ENCODE measurements at places on chromosomes 6 and 20.

DNA sequence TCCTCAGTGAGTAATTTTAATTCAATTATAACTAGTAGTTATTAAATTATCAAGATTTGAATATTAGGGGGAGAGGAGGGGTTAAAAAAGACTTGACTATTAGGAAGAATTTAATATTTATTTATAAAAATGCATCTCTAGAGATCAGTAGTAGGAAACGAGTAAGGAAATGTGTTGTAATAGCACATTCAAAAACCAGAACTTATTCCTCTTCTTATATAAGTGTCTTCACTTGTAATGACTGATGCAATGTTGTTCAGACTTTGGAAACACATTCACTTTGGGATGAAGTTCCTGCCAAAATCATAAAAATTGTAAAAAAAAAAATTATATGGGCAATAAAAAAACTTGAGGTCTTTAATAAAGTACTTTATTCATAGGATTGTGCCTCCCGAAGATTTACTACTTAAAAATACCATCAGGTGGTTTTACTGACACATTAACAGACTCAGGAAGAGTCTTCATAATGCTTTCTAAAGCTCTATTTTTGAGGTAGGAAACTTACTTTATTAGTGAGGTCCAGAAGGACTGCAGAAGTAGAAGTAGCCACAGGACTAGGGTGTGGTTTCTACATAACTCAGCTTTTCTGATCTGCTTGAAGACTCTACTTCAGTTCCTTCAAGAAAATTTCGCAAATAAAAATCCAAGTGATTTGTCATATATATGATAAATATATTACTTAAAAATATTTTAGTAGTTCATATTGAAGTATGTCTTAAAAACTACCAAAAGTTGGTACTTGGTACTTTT is 59.8 kb downstream of the CCDC170 start:
- no peak for DNase-seq

- no peak for DNase-seq
Observed at GRCh38 chr6:131549811-131550210, 23.2 kb upstream of the ARG1 start.

- no peak for DNase-seq
Observed at GRCh38 chr6:85669735-85670194, 27.1 kb upstream of the SYNCRIP start.

GRCh38 chr6:14386668-14387067 is 269.1 kb downstream of the CD83 start:
- no peak for DNase-seq

- no peak for DNase-seq
Observed at GRCh38 chr6:89655122-89655521, 16.6 kb upstream of the LYRM2 start.

- no peak for DNase-seq
Observed at GRCh38 chr20:56229812-56230211, 18.7 kb upstream of the MC3R start.

DNA sequence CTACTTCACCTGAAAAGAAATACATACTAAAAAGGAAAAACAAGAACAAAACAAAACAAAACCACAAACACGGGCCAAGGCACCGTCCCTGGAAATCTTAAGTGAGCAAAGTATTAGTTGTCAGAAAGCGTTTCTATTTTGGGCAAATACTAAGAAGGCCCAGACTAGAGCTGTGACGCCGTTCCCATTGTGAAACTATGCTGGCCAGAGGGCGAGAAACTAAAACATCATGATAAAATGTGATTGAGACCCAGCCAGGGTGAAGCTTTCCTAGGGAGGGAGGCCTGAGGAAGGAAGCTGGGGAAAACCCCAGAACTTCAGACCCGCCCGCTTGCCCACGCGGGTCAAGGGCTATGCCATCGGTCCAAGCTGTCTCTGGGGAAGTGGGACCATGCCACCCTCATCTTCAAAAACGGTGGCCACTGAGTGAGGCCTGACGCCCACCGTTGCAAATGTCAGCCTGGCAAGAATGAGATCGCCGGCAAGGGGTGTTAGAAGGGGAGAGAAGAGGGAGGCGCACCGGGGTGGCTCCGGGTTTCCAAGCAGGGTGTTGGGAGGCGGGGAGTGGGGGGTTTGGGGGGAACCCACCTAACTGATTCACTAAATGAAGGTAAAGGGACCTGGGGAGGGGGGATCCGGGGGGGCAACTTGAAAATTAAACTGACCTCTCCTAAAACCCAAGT is 1950.9 kb upstream of the DEFB115 start:
- DNase-seq = no peak

- no peak for DNase-seq
Observed at GRCh38 chr20:53718142-53719021, 124.7 kb upstream of the ZNF217 start.

- no peak for DNase-seq
Observed at GRCh38 chr6:100349366-100349765, 115.4 kb downstream of the SIM1 start.

DNA sequence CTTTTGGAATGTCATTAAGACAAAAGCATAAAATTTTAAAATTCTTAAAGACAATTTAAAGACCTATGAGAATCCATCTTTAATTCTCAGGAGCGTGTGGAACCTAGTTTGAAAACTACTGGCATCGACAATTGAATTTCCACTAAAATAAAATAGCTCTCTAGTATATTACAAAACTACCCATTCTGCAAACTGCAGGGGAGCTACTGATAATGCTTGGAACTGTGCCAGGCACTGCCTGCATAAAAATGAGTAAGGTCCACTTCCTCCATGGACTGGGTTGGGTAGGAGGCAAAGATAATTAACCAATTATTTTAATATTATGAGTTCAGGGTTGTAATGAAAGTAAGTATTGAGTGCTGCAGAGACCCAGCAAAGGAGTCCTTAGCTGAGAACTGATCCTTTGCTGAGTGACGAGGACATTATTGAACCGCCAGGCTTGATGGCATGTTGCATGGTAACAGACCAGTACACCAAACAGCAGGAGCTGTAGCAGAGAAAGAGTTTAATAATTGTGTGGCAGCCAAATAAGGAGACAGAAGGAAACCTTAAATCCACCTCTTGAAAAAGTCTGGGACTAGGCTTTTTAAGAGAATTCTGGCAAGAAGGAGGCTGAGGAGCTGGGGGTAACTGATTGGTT is 261.3 kb downstream of the ESR1 start:
- DNase-seq = no peak

DNA sequence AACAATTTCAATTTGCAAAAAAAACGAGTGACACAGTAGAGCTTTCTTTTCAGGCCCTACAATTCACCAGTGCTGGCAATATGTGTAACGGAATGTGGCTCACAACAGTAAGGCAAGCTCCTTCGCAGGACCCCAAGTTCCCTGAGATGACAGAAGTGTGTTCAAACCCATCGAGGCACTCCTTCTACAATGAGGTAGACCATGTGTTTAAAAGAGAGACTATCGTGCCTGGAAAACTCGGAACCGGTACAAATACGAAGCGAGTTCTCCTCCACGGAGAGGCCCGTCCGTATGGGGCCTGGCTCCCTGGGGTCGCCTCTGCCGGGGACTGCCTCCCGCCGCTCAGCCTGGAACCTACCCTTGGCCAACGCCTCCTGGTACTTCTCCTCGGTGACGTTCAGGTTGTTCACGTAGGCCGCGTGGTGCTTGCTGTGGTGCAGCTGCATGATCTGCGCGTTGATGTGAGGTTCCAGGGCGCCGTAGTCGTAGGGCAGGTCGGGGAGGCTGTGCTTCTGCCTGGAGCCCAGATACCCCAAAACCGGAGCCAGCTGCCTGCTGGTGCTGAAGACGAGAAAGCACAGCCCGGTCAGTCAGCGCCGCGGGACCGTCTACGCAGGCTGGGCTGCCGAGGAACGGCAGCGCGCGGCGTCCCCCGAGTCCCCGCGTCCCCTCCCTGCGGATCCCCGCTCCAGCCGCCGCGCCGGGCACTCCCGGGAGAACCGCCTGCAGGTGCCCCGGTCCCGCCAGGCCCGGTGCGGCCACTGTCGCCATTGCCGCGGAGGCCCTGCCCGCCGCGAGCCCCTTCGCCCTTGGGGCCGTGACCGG is 526 bp downstream of the SOD2 start:
- no peak for DNase-seq

- no peak for DNase-seq
Observed at GRCh38 chr20:56995635-56996075, 270.8 kb downstream of the BMP7 start.

GRCh38 chr6:132865829-132866228 is 51.5 kb downstream of the RPS12 start:
- DNase-seq = no peak

GRCh38 chr6:29368765-29369164 is at the start of gene OR5V1:
Gene OR5V1, minus strand, starts transcription at chr6:29368865. Its CDS starts 12,670 bp downstream, at chr6:29356195.
- DNase-seq = no peak

DNA sequence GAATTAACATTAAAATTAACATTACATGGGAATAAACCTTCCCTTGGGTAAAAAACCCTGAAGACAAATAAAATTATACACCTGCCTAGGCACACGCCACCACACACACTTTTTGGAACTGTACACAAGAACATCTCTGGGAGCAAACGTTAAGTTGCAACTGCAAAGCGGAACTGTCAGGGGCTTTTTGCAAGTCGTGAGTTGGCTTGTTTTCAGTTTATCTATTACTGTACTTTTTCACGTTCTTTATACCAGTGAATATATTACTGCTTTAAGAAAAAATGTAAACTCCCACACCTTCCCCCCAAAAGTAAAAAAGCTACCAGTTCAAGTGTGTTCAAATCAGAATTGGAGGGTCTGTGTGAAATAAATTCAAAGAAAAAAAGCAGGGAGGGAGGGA is 65.5 kb upstream of the NFATC2 start:
- DNase-seq = no peak

- DNase-seq = no peak
Observed at GRCh38 chr6:105211831-105212230, 32.0 kb upstream of the POPDC3 start.

DNA sequence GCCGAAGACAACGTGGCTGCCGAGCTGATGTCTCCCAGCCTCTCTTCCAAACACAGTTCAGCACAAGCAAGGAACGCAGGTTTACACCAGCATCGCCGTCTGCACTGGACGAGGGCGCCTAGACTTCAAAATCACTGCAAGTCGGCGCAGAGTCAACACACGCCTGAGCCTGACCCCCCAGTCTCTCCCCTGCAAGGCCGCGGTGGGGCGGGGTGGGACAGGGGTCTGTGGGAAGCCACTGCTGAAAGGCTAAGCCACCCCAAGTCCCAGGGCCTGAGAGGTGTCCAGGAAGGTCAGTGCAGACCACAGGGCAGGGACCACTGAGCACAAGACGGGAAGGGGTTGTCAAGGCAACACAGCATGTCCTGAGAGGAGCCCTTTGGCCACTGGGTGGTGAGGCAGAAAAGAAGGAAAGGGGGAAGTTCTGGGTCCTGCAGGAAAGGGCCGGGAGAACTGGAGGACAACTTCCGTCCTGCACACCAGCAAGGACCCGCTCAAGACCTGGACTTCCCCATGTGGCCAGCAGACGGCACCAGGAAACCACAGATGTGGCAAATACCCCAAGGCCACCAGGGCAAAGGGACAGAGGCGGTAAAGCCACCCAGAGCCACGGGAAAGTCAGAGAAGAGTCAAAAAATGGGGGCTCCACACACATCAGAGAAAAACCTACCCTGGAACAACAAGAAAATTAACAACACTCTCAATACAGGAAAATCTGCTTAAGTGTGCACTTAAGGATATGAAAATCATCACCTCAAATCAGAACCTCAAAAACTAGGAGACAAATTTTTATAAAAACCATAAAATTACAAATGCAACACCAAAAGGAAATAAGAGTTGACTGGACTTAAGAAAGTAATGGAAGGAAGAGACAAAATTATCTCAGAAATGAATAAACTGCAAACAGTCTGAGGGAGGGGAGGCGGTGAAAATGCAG is 84.8 kb downstream of the TAF4 start:
- DNase-seq = no peak

DNA sequence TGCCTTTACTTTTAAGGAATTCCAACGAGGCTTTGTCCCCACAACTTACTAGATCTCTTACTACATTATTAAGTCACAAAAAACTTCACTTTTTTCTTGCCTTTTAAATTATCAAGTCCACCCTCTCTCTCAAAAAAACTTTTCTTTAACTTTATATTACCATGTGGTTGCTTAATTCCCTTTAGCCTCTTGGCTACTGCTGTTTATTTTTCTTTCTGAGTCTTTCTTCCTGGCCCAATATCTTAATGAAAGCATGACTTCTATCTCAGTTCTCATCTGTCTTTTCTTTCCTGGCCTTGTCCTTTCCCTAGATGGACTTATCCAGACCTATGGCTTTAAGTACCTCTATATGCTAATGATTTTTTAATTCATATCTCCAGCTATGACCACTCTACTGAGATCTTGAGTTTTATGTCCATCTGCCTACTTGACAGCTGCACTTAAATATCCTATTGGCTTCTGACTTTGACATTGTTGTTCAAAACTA is 710.5 kb downstream of the RFPL4B start:
- DNase-seq = no peak

Data from fibroblast of skin of left biceps (primary cell).